ENCODE measurements at places on chromosomes 3 and 15. TPM values are rescaled to one million over a fixed set of nuclear protein-coding genes. Genes with fewer than 3 reads are reported as not detected.

ITGB5 gene
- 156 TPM for total RNA-seq

MCF2L2 gene
- total RNA-seq = 2.0 TPM

ACOX2 gene
- total RNA-seq = 24.8 TPM

- DNase-seq = no peak
Measured at GRCh38 chr15:81942157-81942556, 103.7 kb downstream of the MEX3B start.

SLC24A1 gene
- total RNA-seq = 7.4 TPM

- DNase-seq = no peak
Measured at GRCh38 chr3:41315126-41315525, 115.8 kb downstream of the CTNNB1 start.

DNA sequence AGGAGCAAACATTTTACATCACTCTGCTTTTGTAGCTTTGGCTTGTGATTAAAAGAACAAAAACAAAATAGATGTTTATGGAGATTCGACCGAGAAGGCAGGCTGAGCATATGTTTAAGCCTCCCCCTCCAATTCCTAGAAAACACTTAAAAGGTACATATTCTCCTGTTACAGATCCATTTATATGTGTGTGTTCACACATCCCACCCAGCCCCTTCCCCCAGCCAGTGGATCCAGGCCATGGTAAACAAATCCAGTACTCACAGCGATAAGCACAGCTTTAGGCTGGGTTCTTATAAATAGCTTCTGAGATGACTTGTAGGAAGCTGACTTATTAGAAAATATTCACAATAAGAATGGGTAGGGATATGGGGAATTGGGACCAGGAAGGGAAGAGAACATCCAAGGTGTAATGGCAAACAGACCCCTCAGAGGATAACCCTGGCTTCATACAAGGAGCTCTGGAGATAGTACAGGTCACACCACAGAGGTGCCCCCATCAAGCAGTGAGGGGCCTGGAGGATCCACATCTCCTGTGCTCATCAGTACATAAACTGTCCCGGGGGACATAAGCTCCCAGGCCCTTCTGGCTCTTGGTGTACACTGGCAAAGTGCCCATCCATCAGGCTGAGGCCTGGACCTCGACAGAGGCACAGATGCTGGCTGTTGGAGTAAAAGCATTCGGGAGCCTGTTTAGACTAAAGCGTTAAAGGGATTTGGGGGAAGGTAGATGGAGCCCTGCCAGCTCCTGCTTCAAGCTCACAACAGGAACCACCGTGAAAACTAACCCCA is 70.0 kb upstream of the UBE2E1 start:
- DNase-seq = no peak

GRCh38 chr3:20008646-20009045 is 3.4 kb downstream of the PP2D1 start:
- no peak for DNase-seq

DNA sequence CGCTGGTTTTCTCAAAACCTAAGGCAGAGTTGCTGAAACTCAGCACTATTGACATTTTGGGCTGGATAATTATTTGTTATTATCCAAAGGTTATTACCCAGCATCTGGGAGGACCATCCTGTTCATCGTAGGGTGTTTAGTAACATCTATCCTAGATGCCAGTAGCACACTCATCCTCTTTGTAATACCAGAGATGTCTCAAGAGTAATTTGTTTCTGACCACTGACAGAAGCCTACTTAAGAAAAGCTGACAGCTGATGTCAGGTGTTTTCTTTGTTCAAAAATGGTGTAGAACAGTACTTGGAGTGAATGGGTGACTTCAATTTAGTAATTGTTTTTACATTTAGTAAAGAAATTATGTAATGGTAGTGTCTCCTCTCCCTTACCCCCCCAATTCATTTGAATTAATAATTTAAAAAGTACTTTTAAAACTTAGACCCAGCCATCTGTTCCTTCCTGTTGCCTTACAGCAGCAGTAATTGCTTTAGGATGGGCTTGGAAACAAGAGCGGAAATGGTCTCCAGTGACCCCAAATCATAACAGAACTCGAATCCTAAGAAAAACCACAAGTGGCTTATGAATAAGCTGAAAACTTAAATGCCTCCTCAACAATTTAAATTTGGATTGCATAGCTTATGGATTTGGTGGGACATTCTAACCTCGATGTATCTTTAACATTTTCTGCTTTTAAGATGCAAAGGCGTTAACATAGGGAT is 105.4 kb downstream of the PTPRG start:
- no peak for DNase-seq

- no peak for DNase-seq
Measured at GRCh38 chr15:59636184-59636583, 21.1 kb downstream of the GTF2A2 start.

GRCh38 chr15:66880380-66881155 is 178.5 kb downstream of the SMAD6 start:
- DNase-seq = no peak

IGF2BP2 gene
- 9.8 TPM for total RNA-seq

DPPA4 gene
- not detected for total RNA-seq

RSRC1 gene
- total RNA-seq = 38.5 TPM

GRCh38 chr3:136783708-136784191 is 31.6 kb upstream of the STAG1 start:
- no peak for DNase-seq

GRCh38 chr15:66115568-66116206 is 137.9 kb downstream of the MEGF11 start:
- DNase-seq = no peak

TRIM71 gene
- not detected for total RNA-seq

DNA sequence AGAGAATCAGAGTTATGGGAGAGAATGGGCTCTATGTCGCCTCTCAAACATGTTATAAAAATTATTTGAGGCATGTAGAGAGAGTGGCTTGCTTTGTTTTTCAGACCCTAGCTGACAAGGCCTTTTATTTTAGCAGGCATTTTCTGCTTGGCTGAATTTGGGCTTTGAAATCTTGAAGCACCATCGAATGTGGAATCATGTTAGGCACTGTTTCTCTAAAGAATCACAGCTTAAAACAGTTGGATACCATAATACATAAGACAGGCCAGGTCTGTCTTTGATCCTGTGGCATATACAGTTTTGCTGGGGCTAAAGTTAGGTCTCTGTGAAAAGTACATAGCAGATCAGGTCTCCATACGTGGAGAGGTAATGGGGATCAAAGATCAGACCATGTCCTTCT is 142.7 kb downstream of the NEK11 start:
- DNase-seq = no peak

DNA sequence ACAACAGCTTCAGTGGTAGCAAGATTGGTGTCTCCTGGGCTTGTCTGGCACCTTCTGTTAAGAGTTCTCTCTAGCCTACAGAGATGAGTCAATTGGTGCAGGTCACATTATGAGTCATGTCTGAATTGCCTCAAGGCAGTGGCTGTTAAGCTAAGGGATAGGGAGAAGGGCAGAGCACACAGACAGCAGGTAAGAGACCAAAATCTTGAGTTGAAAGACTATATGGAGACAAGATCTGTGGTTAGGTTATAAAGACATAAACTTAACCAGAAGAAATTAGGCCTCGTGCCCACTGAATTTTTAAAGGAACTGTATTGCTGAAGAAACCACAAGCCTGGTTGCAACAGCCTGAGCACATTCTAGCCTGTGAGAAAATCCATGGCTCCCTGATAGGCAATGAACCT is 19.2 kb upstream of the KPNA1 start:
- no peak for DNase-seq

DNA sequence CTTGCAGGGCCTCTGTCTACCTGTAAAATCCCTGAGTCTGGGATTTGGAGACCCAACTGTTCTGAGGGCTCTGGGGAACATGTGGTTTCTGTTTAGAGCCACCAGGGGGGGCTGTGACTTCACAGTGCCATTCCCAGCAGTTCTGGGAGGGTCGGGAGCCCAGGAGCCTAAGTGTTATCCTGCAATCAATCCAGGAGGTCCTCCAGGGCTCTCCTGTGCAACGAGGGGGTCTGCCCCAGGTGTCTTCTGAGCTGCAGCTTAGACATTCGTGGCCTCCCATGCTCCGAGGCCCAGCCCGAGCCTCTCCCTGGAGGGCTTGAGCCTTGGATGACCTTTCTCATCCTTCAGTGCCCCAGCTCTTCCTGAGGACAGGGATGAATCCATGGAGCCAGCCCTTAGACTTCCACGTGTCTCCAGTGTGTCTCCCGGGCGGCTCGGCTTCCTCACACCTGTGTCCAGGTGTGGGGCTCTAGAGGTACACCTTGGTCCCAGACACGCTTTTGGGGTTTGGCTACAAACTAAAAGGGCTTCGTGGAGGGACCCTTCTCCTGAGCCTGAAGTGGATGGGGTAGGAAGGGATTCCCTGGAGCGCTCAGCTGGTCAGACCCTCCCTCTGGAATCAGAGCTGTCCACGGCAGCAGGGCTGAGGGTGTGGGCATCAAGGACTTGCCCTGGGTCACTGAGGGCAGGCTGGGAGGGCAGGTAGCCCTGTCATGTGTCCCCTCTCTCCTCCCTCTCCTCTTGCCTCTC is 20.3 kb upstream of the ABTB1 start:
- no peak for DNase-seq

C3orf80 gene
- total RNA-seq = not detected

- DNase-seq = no peak
Measured at GRCh38 chr3:14228681-14229470, 50.3 kb downstream of the LSM3 start.

PSMA4 gene
- total RNA-seq = 107 TPM

GRCh38 chr3:78221796-78222195 is 1181.9 kb downstream of the ROBO2 start:
- DNase-seq = no peak

DNA sequence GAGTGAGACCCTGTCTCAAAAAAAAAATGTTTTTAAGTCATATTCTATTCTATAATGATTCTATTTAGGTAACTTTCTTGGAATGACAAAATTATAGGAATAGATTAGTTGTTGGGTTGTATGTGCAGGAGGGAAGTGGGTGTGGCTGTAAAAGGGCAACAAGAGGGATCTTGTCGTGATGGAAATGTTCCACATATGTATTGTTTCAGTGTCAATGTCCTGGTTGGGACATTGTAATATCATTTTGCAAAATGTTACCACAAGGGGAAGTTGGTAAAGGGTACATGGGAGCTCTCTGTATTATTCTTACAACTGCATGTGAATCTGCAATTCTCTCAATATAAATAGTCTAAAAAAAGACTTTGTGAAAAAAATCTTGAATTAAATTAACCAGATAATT is 14.3 kb upstream of the ABHD5 start:
- no peak for DNase-seq

DNA sequence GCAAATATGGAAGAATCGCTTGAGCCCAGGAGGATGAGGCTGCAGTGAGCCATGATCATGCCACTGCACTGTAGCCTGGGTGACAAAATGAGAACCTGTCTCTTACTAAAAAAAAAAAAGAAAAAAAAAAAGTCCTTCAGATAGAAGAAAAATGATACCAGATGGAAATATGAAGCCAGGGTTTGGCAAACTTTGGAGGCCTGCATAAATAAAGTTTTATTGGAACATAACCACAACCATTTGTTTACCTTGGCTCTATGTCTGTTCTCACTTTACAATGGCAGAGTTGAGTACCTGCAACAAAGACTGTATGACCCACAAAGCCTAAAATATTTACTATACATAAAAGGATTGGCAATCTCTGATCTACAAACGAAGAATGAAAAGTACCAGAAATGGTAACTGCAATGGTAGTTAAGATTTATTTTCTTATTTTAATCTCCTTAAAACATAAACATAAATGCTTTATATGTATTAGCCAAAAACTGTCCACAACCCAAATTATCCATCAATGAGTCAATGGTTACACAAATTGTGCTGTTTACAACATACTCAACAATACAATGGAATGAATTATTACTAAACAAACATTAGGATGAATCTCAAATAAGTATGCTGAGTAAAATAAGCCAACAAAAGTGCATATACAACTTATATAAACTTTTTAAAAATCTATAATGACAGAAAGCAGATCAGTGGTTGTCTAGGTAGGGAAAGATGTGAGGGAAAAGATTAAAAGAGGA is 41.8 kb downstream of the GOLGB1 start:
- DNase-seq = no peak

DNA sequence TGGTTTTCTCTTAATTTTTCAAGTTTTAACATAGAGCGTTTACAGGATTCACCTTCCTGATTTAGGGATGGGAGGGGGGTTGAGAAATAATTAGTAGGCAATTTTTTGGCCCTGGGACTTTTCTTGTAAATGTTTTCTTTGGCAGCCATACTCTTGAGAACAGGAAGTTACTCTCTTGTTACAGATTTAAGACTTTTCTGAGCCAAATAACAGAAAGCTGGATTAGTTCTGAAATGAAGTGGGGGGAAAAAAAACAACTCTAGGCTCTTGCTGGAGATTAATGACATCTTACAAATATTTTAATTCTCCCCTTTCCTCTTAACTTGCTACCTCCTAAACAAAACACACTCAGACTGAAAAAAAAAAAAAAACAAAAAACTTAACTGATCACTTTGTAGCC is 13.8 kb upstream of the POLR2M start:
- DNase-seq = no peak

- DNase-seq = no peak
Measured at GRCh38 chr3:172824229-172824628, 73.7 kb downstream of the ECT2 start.

BCHE gene
- total RNA-seq = 2.9 TPM

DNA sequence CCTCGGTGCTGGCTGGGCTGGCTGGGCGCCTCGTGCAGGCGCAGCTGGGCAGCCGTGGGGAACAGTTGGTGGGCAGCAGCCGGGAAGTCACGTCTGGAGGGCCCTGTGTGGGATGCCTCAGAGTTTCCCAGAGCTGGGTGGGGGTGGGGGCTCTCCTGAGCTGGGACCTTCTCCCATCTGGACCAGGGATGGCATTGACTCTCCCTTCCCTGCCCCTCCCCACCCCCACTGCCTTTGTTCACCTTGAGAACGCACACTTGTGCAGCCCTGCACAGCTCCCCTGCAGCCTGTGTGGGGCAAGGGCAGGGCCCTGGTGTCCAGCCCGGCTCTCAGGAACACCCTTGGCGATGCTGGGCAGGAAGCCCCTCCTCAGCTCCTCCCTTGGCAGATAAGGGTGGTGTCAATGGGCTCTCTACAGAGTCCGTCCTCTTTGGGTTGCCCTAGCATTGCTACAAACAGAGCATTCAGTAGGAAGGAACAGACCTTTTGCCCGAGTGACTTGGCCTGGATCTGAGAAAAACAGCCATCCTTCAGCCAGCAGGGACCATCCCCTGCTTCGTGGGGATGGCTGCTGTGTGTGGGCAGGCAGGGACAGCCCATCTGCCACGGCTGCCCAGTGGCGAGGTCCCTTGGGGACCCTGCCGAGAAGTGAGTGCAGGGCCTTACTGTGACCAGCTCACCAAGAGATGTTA is 25.5 kb upstream of the KLF13 start:
- peak; percentile 64 for DNase-seq

GRCh38 chr3:134008630-134009156 is 21.0 kb downstream of the SLCO2A1 start:
- no peak for DNase-seq

DENND4A gene
- total RNA-seq = 28.7 TPM

DNA sequence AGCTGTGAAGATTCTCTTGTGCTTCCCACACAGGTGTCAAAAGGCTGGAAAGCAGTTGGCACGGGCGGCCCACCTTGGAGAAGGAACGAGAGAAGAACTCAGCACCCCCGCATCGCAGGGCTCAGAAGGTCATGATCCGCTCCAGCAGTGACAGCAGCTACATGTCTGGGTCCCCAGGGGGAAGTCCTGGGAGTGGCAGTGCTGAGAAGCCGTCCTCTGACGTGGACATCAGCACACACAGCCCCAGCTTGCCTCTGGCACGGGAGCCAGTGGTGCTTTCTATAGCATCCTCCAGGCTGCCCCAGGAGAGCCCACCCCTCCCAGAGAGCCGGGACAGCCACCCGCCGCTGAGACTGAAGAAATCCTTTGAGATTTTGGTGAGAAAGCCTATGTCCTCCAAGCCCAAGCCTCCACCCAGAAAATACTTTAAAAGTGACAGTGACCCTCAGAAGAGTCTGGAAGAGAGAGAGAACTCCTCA is 31.4 kb downstream of the STARD5 start:
- no peak for DNase-seq

FGD5 gene
- 16.2 TPM for total RNA-seq

Data from vagina (tissue), 2 donors.